GM19239 (cell line): ENCODE measurements at places on chromosomes 2 and 18.
A peak's percentile ranks its signal among the peaks of the same experiment; 100 is the strongest.

GRCh38 chr18:48862678-48863270 is 88.0 kb downstream of the SMAD7 start:
- DNase-seq: no peak

GRCh38 chr2:181754105-181754504 is 73.8 kb upstream of the NEUROD1 start:
- no peak for DNase-seq

- no peak for DNase-seq
Observed at GRCh38 chr2:197875763-197876162, 71.4 kb downstream of the PLCL1 start.

- no peak for DNase-seq
Observed at GRCh38 chr2:69065735-69066336, 52.9 kb downstream of the ANTXR1 start.

- no peak for DNase-seq
Observed at GRCh38 chr18:9172506-9173127, 36.0 kb downstream of the ANKRD12 start.

DNA sequence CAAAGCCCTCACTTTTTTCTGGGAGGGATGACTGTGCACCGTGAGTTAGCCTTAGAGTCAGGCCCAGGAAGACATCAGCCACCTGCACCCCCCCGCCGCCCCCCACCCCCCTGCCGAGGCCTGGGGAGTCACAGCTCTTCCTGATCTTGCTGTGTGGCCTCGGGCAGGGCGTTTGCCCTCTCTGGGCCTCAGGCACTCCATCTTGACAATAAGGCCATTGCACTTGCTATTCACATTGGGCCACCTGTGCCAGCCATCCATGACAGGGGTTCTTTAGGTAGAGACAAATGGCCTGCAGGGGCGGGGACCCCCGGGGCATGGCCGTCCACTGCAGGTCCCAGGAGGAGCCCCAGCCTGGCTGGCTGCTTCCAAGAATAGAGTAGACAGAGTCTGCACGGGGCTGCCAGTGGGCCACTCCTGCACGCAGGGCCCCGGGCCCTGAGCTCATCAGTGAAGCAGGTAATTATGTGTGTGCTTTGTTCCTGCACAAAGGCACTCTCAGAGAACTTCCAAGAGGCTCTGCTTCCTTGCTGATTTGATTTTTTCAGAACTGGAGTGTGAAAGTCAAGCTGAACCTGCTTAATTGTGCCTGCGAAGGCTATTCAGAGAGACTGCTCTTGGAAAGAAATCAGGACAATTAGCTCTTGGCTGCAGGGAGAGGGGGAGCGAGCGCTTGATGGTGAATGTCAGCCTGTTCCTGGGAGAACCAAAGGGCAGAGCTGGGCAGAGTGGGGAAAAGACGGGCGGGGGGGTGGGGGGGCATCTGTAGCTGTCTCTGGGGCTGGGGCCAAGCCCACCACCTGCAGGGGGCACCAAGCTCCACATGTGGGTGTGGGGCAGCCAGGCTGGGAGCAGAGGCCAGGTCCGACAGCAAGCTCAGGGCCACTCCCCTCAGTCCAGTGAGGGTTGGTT is 40.3 kb downstream of the RRM2 start:
- DNase-seq: no peak

DNA sequence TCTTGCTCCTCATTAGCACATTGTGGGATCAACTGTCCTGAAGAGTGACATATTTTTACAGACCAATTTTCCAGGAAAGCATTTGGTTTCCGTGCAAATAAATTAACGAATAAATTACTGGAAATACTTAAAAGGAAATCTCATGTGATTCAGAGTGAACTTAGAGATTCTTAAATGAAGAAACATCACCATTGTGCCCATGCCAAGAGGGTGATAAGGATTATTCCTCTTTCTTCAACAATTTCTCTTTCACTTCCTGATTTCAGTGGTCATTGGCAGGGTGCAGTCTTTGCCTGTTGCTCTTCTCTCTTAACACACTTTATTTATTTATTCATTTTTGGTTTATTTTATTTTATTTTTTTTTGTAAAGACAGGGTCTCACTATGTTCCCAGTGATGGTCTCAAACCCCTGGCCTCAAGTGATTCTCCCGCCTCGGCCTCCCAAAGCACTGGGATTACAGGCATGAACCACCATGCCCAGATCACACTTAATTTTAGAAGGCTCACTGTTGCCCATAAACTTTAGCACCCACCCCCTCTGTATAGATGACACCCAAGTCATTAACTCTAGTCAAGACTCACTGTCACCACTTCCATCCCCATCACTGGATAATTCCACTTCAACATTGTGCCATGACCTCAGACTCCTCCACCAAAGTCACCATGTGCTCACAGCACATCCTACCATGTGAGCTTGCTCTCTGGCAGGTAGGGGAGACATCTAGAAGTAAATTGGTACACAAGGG is 92.6 kb upstream of the CERS6 start:
- DNase-seq: no peak

DNA sequence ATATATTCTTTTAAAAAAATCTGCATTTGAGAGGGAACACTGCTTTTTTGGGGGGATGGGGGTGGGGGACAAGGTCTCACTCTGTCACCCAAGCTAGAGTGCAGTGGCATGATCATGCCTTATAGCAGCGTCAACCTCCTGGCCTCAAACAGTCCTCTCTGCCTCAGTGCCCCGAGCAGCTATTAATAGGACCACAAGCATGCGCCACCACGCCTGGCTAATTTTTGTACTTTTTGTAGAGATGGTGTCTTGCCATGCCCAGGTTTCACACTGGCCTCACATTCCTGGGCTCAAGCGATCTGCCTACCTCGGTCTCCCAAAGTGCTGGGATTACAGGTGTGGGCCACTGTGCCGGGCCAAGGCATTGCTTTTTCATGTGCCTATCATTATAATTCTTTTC is 154.2 kb downstream of the ATAD2B start:
- no peak for DNase-seq

DNA sequence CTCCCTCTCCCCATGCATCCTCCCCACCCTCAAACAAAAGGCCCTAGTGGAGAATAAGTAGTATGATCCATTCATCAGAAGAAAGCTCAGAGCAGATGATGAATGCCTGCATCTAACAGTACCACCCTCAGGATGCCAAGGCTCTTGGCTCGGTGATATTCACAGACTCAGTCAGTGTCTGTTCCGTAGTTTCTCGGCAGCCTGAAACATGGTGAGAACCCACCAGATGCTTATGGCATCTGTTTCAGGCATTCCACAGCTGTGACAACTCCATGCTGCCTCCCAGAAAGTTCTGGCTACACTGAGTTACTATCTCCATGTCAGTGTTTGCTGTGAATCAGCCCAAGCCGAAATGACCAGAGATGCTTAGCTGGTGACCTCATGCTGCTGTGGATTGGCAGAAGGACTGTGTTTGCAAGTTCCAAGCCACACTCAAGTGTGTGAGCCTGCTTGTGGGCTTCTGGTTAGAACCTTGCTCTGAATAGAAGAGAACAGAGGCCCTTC is 83.9 kb downstream of the WDSUB1 start:
- DNase-seq: no peak

- DNase-seq: no peak
Observed at GRCh38 chr18:58344861-58345463, 283.9 kb downstream of the ALPK2 start.

GRCh38 chr2:100767224-100767653 is 52.7 kb upstream of the NPAS2 start:
- no peak for DNase-seq

DNA sequence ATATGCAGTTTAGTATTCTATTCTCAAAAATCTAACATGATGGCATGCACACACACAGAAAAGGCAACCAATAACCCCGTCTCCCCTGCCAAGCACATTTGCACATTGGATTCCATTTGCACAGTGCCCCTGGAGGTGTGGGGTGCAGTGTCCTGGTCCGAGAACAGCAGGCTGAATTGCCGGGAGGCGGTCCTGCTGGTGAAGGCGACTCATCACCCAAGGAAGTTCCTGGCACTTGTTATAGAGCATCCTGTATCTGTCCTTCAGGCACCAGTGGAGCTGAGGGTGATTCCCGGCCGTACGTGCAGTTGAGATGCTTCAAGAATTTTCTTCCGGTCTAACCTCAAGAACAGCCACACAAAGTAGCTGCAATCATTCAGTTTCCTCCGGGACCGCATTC is 73.0 kb upstream of the RAB12 start:
- DNase-seq: no peak

DNA sequence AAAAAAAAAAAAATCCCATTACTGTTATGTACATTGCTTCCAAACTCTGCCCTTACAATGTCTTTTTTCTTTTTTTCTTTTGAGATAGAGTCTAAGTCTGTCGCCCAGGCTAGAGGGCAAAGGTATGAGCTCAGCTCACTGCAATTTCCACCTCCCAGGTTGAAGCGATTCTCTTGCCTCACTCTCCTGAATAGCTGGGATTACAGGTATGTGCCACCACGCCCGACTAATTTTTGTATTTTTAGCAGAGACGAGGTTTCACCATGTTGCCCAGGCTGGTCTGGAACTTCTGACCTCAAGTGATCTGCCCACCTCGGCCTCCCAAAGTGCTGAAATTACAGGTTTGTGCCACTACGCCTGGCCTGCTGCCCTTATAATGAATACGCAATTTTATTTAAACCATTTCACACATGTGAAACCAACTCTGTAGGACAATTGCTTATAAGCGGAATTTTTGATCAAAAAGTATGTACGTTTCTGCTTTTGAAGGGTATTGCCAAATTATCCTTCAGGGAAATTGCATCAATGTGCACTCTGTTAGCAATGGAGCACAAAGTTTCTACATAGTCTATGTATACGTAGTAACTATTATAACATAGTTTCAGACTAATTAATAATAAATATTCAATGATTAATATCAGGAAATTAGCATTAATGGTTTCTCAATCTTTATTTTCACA is 55.7 kb upstream of the ACTR3 start:
- no peak for DNase-seq

- DNase-seq: peak; percentile 3
Observed at GRCh38 chr2:167212014-167212648, 323.9 kb downstream of the XIRP2 start.

DNA sequence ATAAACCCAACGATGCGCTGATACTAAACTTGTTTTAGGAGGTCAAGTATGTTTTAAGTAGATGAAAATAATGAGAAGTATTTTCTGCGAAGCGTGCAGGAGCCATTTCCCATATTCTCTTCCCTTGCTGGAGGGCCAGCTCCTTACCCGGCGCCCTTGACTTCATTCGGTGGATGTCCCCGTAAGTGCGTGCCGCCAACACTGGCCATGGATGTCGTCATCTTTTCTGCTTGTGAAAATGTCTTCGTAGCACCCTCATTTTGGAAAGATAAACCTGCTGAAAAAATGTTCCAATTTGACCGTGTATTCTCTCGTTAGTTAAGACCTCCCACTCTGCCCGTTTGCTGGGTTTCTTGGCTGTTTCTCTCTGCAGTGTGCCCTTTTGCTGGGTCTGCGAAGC is 127.5 kb downstream of the RTP5 start:
- no peak for DNase-seq

DNA sequence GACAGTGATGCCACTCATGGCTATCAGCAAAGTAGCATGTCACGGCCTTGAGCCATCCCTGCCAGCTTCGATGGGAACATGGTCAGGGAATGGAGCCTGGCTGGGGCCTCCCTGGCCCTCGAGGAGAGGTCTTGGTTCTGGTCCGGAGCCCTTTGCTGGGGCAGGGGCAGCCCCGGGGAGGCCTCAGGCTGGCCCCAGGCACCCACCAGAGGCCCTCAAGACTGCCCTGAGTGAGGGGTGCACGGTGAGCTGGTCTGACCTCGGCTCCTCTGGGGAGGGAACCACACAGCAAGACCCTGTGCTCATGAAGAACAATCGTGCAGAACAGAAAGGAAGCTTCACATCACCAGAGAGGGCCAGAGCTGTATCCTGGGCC is 75.2 kb upstream of the OTOS start:
- DNase-seq: no peak

DNA sequence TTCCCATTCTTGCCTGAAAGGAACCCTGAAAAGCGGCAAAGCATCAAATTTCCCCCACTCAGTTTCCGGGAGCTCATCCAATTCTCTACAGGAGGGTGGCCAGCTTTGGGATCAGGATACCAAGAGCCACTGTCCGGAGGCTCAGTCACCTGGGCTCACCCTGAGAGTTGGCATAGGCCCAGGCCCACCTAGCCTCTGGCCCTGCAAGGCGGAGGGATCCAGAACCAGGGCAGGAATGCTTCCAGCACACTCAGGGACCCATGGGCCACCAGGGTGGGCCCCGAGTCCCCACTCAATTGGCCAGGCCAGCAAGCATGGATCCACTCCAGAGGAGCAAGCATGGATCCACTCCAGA is 432.9 kb upstream of the MYT1L start:
- no peak for DNase-seq

DNA sequence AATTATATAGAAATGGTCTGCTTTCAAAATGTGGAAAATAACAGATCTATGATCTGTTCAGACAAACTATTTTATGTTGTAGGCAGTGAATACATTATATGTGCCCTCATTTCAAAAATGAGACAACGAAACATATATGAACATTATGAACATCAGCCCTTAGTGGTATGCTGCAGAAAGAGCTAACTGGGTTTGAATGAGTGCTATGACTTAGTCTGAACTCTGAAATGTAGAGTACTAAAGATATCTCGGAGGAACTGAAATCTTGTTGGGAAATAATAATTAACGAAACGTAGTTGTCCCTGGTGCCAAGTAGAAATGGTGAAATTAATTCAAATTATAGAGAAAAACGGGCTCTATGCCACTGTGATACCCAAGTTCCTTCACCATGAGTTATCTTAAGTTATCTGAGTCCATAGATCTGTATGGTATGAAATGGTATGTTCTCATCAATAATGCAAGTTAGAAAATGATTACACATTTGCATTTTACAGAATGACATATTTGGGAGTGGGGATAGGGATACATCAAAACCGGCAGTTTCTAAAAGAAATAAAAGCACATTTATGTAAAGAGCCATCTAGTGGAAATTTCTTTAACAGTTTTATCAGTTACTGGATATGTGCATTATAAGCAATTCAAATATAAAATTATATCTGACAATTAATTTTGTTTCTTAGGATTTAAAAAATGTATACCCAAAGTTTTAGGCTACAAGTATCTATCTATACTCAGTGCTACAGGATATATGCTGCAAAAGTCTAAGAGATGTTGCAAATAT is 26.7 kb downstream of the STARD6 start:
- DNase-seq: no peak

GRCh38 chr18:8489761-8490160 is 119.5 kb upstream of the RAB12 start:
- DNase-seq: no peak

- DNase-seq: no peak
Observed at GRCh38 chr2:70596293-70596692, 42.7 kb upstream of the TGFA start.

GRCh38 chr2:165762723-165763122 is 31.3 kb downstream of the GALNT3 start:
- no peak for DNase-seq

DNA sequence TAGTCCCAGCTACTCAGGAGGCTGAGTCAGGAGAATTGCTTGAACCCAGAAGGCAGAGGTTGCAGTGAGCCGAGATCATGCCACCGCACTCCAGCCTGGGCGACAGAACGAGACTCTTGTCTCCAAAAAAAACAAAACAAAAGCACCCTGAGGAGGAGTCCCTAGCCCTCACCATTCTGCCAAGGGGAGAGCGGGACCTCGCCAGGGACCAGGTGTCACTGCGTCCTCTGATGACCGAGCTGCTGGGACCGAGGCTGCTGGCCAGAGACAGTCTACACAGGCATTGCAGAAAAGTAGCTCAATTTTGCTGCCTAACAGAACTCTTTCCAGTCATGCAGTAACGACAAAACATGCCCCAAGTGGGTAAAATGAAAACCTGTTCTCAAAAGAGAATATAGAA is 18.4 kb downstream of the NCK2 start:
- DNase-seq: no peak
